Non-pigmented ciliary epithelial cell (primary cell): ENCODE measurements at places on chromosomes 1 and 21.

GRCh38 chr1:58854576-58854975 lies 70.7 kb upstream of the JUN start:
- DNase-seq = no peak

GRCh38 chr1:193419295-193419694 lies 232.9 kb upstream of the B3GALT2 start:
- no peak for DNase-seq

GRCh38 chr1:58924821-58925220 lies 141.0 kb upstream of the JUN start:
- no peak for DNase-seq

- DNase-seq = no peak
These were observed 36.1 kb downstream of the DNTTIP2 start for GRCh38 chr1:93842750-93843500.

GRCh38 chr21:32413697-32414578 lies 1.4 kb downstream of the EVA1C start:
- DNase-seq = no peak

- DNase-seq = no peak
These were observed 33.7 kb downstream of the WNT9A start for GRCh38 chr1:227913764-227914721.
